ENCODE measurements at places on chromosomes 6 and 20.

DNA sequence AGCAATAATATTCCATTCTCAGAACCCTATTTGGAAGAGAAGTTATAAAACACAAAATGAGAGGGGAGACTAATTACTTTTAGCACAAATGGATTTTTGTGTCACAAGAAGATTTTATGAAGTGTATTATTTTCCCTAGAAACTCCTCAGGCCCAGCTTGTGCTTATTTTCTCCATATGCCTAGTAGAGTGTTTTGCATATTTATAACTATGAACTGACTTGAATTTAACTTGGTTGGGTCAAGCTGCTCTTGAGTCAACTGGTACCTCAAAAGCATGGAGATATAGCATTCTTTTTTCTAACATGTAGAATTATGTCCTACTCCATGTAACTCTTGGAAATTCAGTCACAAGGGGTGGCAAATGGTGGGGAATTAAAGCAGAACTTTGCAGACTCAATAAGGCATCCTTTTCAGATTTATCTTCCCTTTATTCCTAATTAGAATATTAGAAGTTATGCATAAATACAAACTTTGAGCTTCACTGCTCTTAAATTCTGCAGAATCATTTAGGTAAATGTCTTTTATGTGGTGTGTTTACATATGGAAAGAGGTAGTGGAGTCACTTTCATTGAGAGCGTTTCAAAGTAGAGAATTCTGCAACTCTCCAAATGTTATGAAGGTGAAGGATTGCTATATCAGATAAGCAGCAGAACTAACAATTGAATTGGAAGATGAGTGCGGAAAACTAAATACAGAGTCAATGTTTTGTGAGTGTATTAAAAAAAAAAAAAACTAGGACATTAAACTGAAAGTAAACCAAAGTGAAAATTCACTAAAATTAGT is 19.1 kb upstream of the CCN2 start:
- DNase-seq = no peak

- no peak for DNase-seq
These were observed 99.2 kb downstream of the MCHR2 start for GRCh38 chr6:99894815-99895214.

GRCh38 chr6:110484321-110484720 is 7.9 kb upstream of the SLC22A16 start:
- DNase-seq = peak; percentile 37

DNA sequence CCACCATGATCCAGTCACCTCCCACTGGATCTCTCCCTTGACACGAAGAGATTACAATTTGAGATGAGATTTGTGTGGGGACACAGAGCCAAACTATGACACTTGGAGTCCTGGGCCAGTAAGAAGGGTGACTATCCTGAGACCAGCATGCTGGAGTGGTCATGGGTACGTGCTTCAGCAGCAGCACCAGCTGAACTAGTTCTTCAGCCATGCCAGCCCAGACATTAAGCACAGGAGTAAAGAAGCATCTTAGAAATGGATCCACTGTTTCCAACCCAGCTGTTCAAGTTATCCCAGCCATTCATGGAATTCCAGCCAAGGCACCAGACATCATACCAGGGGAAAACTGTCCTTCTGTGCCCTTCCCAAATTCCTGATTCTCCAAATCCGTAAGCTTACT is 370.0 kb downstream of the MAFB start:
- no peak for DNase-seq

DNA sequence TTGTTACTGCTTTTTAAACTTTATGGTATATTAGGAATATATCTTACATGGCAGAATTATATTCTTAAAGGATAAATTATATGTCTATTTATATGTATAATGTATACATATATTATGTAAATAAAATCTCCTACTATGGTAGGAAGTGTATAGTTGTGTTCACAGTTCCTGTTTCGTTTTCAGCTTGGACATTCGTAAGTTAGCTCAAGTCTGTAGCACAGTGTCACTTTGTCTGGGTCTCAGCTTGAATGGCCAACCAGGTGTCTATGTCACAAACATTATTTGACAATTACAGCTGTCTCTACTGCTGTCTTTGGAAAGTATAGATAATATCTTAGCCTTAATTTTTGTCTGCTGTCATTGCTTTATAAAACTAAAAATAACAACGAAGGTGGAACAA is 303.9 kb downstream of the CDKAL1 start:
- no peak for DNase-seq

DNA sequence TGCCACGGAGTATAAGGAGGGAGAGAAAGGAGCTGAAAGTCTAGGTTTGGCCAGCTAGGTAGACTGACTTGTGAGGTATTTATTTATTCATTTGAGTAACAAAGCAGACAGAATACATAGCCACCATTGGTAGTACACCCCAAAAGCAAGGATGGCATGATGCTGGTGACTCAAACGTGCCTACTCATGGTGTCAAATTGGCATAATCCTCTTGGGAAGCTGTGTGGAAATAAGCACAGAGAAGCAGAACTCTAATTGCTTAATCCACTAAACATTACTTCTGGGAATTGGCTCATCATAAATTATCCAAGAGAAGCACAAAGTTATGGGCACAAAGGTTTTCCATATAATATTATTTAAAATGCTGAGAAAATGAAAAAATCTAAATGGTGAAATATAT is 2.5 kb downstream of the DEFB132 start:
- no peak for DNase-seq

DNA sequence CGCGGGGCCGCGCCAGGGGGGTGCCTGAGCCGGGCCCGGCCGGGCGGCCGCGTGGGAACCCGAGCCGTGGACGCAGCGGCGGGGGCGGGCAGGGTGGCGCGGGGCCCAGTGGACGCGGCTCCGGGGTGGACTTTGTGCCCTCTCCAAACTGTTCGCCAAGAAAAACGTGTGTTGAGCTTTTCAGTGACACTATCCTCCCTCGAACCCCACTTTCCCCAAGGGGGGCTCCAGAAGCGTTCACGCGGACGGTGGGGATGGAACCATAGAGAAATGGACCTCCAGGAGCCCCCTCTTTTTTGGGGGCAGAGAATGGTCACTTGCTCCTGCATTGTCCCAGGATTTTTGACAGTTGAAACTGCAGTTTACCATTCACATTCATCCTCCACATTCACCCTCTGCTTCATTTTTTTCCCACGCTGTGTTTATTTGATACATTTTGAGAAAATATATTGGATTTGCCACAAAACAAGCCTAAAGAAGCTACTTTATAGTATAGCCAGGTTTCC is 2.9 kb upstream of the HIVEP1 start:
- no peak for DNase-seq

GRCh38 chr20:51757226-51757625 is 11.0 kb downstream of the ATP9A start:
- DNase-seq = no peak

DNA sequence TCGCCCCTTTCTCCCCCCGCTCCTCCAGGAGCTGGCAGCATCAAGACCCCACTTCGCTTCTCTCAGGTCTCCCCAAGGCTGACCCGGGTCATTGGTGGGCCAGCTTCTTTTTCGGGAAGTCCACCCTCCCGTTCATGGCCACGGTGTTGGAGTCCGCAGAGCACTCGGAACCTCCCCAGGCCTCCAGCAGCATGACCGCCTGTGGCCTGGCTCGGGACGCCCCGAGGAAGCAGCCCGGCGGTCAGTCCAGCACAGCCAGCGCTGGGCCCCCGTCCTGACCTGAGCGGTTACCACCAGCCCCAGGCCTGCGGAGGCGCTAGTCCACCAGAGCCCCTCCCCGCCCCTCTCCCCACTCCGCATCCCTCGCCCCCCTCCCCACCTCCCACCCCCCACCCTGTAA is 1.0 kb downstream of the PPDPF start:
- no peak for DNase-seq

DNA sequence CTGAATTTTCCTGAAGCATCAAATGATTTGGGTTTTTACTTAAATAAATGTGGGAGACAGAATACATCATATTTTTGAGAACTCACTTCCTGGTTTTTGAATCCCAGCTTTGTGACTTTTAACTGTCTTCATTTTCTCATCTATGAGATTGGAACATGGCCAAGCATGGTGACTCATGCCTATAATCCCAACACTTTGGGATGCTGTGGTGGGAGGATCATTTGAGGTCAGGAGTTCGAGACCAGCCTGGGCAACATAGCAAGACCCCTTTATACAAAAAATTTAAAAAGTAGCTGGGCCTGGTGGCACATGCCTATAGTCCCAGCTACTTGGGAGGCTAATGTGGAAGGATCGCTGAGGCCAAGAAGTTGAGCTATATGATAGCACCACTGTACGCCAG is 122.3 kb downstream of the QKI start:
- DNase-seq = no peak

- DNase-seq = peak; percentile 14
These were observed 169.3 kb upstream of the RIN2 start for GRCh38 chr20:19588732-19589131.

- DNase-seq = peak; percentile 55
These were observed 59.1 kb upstream of the PTPN1 start for GRCh38 chr20:50450881-50451752.

GRCh38 chr6:36677753-36678487 is 594 bp upstream of the CDKN1A start:
- no peak for DNase-seq

DNA sequence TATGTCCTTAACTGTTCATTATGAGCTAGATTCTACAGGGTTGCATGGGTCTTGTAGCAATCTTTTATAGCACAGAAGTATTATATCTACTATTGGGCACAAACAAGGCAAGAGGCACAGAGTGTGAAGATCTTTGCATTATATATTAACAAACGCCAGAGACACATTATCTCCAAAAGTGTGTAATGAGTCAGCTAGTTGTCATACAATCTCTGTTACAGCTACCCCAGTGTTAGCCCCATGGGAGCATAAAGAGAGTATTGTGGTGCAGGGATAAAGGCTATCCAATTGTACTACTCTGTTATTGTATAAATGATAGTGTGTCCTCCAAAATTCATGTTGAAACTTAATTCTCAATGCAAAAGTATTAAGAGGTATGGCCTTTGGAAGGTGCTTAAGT is 148.4 kb upstream of the RIMS1 start:
- DNase-seq = no peak

DNA sequence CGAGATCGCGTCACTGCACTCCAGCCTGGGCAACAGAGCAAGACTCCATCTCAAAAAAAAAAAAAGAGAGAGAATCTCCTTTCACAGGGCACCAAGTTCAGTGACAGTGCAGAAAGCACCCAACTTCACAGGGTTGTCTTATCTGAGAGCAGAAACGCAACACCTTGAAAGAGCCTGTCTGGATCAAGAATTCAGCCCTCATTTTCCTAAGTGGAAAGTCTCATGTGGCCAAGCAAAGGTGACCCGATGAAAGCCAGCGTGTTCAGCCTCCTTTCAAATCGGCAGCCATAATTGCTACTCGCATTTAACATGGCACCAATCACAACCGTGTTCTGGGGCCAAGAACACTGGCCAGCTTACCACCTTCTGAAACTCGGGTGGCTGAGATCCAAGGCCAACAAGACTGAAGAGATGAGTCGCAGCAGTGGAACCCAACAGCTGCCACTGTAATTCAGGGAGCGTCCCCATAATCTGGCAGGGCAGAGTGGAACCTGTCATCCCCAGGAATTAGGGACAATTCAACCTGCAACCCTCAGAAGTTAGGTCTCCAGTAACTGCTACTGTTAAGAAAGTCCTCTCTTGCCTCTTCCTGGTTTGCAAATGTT is 536.7 kb upstream of the JARID2 start:
- DNase-seq = no peak

DNA sequence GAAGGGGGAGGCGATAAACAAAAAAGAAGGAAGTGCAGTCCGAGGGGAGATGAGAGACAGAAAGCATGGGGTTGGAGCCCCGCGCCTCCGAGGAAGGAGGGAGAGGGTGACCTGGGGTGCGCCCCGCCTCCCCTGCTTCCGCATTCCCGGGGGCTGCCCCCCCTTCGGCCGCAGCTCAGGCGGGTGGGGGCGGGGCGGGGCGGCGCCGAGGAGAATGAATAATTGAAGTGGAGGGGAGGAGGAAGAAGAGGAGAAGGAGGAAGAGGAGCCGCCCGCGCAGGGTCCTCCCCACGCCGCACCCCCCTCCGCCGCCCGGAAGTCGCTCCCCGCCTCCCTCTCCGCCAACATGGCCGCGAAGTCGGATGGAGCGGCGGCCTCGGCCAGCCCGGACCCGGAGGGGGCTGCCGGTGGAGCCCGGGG is at the start of gene XKR7:
XKR7 (plus strand) TSS at position 322 of the 420 bp plus-strand sequence; CDS start at position 347, 25 bp downstream.
- no peak for DNase-seq

DNA sequence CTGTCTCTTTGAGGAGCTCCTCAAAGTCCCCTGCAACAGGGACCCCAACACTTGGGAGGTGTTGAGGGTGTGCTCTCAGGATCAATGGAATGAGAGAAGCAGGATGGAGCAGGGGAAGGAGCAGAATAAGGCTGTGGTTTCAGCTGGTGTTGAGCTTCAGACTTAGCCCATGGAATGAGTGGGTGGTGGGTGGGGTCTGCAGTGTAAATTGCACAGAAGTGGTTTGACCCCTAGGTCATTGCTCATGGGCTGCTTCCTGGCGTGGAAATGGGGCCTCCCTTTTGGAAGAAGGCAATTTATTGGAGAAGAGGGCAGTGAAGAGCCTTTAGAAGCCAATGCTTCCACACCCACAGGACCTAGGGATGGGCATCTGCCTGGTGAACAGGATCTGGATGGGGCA is 37.0 kb upstream of the KCNG1 start:
- no peak for DNase-seq

DNA sequence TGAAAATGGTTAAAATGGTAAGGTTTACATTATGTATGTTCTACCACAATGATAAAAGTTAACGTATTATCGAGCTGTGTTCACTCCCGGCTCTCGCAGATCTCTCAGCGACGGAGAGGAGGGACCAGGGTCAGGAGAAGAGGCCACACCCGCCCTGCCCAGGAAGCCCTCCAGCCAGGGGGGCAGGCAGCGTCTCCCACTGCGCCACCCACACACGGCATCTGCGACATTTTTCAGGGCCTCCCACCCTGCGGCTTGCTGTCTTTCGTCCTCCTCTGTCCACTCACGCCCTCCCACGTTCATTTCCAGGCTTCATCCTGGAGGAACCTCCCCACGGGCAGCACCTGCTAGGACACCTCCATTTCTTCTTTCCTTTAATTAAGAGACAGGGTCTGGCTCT is 43.3 kb downstream of the ZBTB46 start:
- no peak for DNase-seq

DNA sequence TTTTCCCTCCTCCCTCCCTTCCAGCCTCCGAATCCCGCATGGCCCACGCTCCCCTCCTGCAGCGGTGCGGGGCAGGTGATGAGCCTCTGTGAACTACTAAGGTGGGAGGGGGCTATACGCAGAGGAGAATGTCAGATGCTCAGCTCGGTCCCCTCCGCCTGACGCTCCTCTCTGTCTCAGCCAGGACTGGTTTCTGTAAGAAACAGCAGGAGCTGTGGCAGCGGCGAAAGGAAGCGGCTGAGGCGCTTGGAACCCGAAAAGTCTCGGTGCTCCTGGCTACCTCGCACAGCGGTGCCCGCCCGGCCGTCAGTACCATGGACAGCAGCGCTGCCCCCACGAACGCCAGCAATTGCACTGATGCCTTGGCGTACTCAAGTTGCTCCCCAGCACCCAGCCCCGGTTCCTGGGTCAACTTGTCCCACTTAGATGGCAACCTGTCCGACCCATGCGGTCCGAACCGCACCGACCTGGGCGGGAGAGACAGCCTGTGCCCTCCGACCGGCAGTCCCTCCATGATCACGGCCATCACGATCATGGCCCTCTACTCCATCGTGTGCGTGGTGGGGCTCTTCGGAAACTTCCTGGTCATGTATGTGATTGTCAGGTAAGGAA is at the start of gene OPRM1:
OPRM1 (plus strand) TSS at position 10 of the 612 bp plus-strand sequence; CDS start at position 315, 305 bp downstream.
- no peak for DNase-seq

GRCh38 chr6:168365422-168366165 is 46.0 kb upstream of the DACT2 start:
- DNase-seq = no peak

- DNase-seq = no peak
These were observed 3.2 kb downstream of the DEFB125 start for GRCh38 chr20:90651-91050.

Data from fibroblast of gingiva (primary cell).